NCI-H446 (cell line): ENCODE measurements at places on chromosomes 5 and 9.

DNA sequence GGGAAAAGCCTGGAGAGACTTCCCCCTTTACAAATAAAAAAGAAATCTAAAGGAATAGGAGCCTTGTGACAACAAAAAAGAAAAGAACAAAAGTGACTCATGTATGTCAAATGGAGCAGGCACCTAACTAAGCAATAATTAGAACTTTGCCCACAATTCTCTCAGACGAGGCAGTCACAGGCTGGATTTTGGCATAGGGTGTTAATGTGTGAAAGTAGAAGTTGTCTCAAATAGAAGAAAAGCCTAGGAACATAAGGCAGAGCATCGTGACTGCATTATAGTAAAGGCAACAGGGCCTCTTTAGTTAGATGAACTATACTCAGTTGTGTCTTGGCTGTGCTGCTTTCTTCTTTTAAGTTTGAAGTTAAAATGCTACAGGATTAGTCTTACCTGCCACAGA, 219.9 kb upstream of the TMEM161B start:
- DNase-seq = no peak

GRCh38 chr9:123091459-123091858, 58.0 kb downstream of the GPR21 start:
- DNase-seq = no peak

DNA sequence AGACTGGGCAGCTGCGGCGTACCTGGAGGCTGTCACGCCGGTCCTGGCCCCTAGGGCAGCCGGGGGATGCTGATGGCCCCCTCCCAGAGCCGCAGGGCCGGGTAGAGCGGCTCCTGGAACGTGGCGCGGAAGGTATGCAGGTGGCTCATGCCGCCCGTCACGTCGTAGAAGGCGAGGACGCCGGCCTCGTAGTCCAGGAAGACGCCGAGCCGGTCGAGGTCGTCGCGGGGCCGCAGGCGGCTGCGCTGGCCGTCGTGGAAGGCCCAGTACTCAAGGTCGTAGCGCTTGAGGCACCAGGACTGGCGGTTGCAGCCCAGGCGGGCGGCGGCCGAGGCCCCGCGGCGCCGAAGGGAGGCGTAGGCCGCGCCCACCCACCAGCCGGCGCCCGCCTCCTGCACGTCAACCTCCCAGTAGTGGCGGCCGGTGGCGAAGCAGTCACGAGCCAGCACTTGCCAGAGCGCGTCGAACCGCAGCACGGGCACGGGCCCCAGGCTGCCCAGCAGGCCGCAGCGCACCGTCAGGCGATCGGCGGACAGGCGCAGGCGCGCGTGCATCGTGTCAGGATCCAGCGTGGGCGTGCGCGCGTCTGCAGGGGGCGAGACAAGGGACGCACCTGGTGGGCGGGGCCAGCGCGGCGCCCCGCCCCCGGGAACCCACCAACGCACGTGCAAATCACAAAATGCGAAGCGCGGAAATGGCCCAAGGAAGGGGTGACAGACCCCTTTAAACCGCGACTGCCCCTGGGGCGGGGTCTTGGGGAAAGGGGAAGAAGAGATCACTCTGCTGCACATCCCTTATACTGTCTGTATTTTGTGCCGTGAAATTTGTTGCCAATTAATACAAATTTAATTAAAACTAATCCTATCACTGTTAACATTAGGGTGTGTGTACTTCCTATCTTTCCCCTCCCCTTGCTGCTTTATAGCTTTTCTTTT, 31.2 kb downstream of the NANS start:
- no peak for DNase-seq

- DNase-seq = no peak
Measured at GRCh38 chr9:114606068-114606467, 5.0 kb upstream of the TMEM268 start.

DNA sequence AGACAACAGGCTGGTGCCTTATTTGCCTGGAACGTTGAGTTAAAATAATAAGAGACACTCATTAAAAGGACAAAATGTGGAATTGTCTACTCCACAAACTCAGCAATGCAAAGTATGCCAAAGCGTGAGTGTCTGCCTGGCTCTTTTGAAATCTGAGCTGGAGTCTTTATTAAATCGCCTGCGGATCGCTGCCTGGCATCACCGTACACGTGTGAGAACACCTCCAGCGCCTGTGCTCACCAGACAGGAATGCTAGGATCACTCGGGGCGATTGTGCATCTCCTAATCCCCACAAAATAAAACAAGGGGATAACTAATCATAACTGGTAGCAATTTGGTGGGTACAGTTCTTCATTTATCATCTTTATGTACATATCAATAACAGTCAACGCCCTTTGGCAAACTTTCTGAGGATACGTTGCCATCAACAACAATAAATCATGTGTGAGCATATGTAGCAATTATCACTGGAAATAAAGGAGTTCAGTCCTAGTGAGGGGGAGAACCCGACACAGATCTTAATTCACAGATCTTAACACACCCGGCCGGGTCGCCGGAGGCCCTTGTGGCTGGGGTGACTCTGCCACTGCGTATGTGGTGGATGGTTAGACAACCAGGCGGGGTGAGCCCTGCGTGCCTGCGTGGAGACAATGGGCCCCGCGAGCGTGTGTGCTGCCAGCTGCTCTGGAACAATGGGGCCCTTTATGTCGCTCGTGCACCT, 284.9 kb upstream of the IRX1 start:
- DNase-seq = no peak

- DNase-seq = no peak
Measured at GRCh38 chr9:37947977-37948376, 44.0 kb upstream of the SLC25A51 start.

GRCh38 chr5:81044868-81045267, 84.7 kb downstream of the RASGRF2 start:
- DNase-seq = no peak
